ENCODE measurements at places on chromosomes 3 and 15.

GRCh38 chr3:13424141-13424844 lies 4.2 kb upstream of the NUP210 start:
- no peaks in the 10 kb centered on the region for H3K36me3 ChIP-seq
- H3K4me1 ChIP-seq, result no peaks in the 10 kb centered on the region
- DNase-seq, result no peak
- H3K4me3 ChIP-seq, result no peak overlapping the region

GRCh38 chr15:28111543-28111942 lies 12.4 kb upstream of the OCA2 start:
- H3K4me1 ChIP-seq, result no peaks in the 10 kb centered on the region
- H3K27me3 ChIP-seq, result no peaks in the 10 kb centered on the region
- no peak overlapping the region for H3K27ac ChIP-seq
- H3K4me3 ChIP-seq, result no peak overlapping the region
- no peak for DNase-seq
- peaks cover 29% of the 10 kb centered on the region for H3K36me3 ChIP-seq

- H3K27me3 ChIP-seq, result peaks cover 27% of the 10 kb centered on the region
- no peak overlapping the region for H3K27ac ChIP-seq
- no peak for DNase-seq
- no peaks in the 10 kb centered on the region for H3K4me1 ChIP-seq
- H3K36me3 ChIP-seq, result no peaks in the 10 kb centered on the region
- H3K4me3 ChIP-seq, result no peak overlapping the region
These were observed 15.4 kb upstream of the FGD5 start for GRCh38 chr3:14803101-14803980.

DNA sequence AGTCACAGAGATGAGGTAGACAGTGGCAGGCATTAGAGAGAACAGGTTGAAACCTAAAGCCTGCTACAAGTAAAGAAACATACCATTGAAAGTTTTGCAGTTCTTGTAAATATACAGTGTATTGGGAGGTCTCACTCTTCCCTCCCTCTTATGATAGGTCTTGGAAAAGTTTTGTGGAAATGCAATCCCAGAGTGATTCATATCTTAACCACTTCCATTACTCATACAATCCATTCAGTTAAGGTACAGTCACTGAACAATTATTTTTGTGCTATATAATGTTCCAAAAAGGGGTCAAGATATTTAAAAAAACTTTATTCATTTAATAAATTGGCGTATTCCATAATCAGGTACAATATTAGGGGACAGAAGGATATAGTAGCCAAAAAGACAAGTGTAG lies 737.7 kb upstream of the ALCAM start:
- H3K27me3 ChIP-seq, result no peaks in the 10 kb centered on the region
- peak; percentile 88 for DNase-seq
- no peak overlapping the region for H3K4me3 ChIP-seq
- no peaks in the 10 kb centered on the region for H3K36me3 ChIP-seq
- no peak overlapping the region for H3K27ac ChIP-seq
- peaks cover 9% of the 10 kb centered on the region for H3K4me1 ChIP-seq

DNA sequence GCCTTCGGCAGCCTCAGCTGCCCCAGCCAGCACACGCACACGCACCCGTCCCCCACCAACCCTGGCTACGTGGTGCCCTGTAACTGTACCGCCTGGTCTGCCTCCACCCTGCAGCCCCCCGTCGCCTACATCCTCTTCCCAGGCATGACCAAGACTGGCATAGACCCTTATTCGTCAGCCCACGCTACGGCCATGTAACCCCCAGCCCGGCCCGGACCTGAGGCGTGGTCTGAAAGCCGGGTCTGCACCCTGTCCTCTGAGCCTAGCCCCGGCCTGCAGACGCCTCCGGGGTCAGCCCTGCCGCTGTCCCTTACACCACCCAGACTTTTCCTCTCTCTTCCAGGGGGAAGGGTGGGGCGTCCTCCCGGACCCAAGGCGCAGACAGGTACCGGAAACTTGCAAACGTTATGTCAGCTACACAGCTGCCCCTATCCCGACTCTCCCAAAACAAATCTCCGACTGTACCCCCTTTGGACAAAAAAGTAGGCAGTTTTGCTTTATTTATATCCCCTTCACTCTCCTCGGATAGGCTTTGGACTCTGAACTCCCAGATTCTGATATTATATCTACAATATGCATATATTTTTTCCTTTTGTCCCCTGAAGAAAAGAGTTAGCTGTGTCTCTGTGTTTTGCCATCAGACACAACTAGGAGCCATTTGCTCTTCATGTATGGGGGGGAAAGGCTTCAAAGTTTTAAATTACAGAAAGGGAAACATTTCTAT lies 1.4 kb downstream of the SOX14 start:
- DNase-seq, result no peak
- H3K4me1 ChIP-seq, result no peaks in the 10 kb centered on the region
- no peaks in the 10 kb centered on the region for H3K36me3 ChIP-seq

DNA sequence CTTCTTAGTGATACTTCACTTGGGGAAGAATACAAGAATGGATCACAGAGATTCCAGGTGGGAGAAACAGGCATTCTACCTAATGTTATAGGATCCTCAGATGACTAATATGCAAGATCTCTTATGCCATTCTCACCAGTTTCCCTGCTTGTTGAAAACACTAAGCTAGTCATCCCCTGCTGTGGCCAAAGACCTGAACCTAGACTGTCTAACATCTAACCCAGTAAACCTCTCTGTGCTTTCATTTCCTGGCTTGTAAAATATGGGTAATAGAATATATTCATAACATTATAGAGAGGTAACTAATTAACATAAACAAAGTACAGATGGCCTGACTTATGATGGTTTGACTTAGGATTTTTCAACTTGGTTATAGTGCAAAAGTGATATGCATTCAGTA lies 776.3 kb downstream of the TUSC7 start:
- no peaks in the 10 kb centered on the region for H3K4me1 ChIP-seq
- no peak overlapping the region for H3K27ac ChIP-seq
- no peak overlapping the region for H3K4me3 ChIP-seq
- no peaks in the 10 kb centered on the region for H3K27me3 ChIP-seq
- no peaks in the 10 kb centered on the region for H3K36me3 ChIP-seq
- peak; percentile 5 for DNase-seq

GRCh38 chr3:32222950-32223349 lies 15.5 kb upstream of the CMTM8 start:
- no peak overlapping the region for H3K27ac ChIP-seq
- DNase-seq, result no peak
- no peak overlapping the region for H3K4me3 ChIP-seq
- no peaks in the 10 kb centered on the region for H3K4me1 ChIP-seq
- no peaks in the 10 kb centered on the region for H3K36me3 ChIP-seq

DNA sequence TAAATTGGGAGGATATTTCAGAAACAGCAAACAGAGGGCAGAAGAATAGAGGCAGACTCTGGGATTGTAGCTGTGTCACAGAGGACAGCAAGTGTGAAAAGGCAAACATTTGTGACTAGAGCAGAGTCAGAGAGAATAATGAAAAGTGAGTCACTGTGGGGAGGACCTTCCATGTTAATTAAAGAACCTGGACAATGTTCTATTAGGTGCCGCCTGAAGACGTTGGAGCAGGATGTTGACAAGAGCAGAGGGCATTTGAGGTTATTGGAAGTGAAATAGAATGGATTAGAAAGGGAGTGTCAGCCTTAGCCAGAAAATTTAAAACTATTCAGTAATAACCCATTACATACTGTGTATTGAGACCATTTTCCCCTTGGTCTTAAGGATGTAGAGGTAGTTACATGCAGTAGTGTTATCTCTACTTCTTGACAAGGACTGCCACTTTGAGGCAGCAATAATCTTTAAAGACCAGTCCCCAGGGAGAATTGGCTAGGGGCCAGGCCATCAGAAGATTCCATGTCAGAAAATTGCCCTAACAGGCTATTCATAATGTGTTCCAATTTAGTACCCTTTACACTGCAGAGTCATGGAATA lies 5.8 kb downstream of the ACKR2 start:
- no peaks in the 10 kb centered on the region for H3K4me1 ChIP-seq
- no peak for DNase-seq
- H3K36me3 ChIP-seq, result no peaks in the 10 kb centered on the region
- no peak overlapping the region for H3K4me3 ChIP-seq
- peaks cover 18% of the 10 kb centered on the region for H3K27me3 ChIP-seq

DNA sequence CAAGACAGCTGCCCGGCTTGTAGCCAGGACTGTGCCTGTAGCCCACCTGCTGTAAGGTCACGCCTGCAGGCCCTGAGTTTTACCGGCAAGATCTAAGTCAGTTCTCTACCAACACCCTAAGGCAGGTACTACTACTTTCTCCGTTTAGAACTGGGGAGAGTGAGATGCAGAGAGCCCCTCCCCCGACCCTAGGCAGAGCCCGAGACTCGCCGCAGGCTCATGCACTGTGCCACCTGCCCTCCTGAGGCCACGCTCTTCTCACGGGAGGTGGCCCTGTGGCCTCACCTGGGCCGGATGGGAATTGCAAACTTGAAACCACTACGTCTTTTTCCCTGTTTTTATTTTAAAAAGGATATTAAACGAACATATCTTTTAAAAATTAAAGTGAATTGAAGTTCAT lies 36.9 kb upstream of the PCSK6 start:
- no peaks in the 10 kb centered on the region for H3K4me1 ChIP-seq
- no peak overlapping the region for H3K4me3 ChIP-seq
- no peak for DNase-seq
- H3K27me3 ChIP-seq, result peaks cover 17% of the 10 kb centered on the region

Measured in IMR-90 (cell line).